Right renal pelvis (tissue), 4 donors: ENCODE measurements at places on chromosomes 2 and 18.

DNA sequence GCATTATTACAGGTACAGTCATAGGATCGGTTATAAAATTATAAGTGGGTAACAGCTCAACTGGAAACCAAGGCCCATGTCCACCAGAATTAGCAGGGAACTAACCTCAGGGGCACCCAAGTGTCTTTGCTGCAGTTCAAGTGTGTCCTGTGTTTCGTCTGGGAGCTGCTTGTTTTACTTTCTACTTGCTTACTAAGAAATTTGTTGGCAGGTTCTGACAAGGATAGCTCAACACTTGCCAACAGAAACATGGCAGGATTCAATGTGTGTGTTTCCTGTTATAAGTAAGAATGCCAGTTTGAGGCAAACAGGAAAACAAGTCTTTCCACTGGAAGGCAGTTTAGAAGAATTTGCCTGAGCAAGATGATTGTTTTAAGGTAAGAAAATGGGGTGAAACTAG lies 104.5 kb downstream of the EPHA4 start:
- no peak for DNase-seq

- DNase-seq = no peak
Observed at GRCh38 chr2:133421516-133422324, 146.5 kb downstream of the NCKAP5 start.

DNA sequence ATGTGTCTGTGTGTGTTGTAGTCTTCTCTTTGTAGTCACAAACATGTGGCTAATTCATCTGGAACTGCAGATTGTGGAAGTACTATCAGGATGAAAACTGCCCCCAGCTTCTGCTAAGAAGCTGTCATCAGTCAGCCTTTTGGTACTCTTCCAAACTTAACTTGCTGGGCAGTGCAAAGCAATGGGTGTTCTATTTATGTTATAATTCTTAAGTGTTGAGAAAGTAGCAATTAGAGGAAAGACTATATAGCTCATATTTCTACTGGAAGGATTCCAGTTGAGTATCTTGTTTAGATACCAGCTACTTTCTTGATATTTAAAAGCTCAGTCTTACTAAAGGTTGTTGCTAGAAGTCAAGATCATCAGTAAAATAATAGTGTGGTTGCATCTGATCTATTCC lies 52.1 kb downstream of the SLC38A11 start:
- no peak for DNase-seq

DNA sequence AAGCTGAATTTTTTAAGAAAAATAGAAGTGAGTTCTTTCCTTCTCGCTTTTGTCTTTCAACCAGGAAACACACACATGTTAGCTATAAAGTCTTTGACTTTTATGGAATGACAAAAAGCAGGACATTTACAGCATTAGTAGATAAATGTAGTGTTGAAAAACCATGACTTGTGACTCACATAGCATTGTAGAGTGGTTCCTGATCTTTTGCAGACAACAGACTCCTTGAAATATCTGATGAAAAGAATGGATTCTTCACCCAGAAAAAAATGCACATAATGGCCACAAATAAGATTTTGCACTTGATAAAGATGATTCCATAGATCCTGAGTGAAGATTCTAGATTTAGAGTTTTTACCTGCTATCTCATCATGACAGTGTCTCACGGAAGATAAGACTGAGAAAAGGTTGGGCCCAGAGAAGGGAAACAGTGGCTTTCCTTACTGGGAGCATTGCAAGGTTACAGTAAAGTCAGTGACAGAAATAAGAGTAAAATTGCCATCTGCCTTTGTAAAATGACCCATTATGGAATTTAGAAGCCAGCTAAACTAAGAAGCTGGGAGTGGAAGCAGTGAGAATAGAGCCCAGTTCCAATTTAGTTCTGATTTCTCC lies 14.0 kb downstream of the SMARCAL1 start:
- DNase-seq = no peak

- DNase-seq = no peak
Observed at GRCh38 chr2:34492561-34493455, 893.7 kb upstream of the FAM98A start.

GRCh38 chr18:72630991-72631390 lies 86.8 kb upstream of the CBLN2 start:
- no peak for DNase-seq

DNA sequence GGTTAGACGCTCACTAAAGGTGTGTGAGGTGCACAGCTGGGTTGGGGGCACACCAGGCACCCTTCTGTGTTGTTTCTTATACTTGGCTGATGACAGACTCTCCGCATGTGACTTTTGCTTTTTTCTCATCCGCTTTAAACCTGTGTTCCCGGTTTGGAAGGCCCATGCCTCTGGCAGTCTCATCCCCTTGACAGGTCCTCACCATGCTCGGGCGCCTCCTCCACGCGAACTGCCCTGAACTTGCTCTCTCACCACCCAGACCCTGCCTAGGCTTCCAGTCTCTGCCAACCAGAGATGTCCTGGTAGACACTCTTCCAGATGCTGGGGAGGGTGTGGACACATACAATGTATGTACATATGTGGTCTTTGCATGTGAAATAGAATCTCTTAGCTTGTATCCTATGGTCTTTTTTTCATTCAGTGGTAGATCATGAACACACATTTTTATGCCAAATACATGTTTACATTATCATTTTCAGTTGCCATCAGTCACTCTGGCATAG lies 79.8 kb downstream of the LIMS1 start:
- DNase-seq = no peak

- DNase-seq = no peak
Observed at GRCh38 chr2:42340045-42340937, 20.7 kb downstream of the COX7A2L start.

DNA sequence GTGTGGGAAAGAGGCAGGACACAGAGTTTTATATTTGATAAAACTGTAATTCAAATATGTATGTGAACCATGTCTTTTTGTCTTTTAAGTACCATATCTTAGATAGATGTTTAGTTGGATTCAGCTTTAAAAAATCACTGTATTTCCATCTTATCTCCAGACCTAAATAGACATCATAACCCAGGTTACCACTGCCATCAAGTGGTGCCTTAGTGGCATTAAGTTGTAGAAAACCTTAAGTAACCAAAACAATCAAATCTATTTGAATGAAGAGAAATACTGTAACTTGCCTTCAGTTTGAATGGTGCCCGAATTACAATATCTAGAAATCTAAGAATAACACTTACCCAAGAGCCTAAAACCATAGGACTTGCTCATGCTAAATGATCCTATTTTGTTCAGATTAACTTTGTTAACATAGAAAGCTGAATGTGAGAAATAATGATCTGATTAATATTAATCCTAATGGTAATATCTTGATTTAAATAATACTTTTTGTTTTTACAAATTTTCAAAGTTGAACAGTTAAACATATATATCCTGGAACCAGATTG lies 92.5 kb upstream of the MAP2 start:
- DNase-seq = peak; percentile 8

DNA sequence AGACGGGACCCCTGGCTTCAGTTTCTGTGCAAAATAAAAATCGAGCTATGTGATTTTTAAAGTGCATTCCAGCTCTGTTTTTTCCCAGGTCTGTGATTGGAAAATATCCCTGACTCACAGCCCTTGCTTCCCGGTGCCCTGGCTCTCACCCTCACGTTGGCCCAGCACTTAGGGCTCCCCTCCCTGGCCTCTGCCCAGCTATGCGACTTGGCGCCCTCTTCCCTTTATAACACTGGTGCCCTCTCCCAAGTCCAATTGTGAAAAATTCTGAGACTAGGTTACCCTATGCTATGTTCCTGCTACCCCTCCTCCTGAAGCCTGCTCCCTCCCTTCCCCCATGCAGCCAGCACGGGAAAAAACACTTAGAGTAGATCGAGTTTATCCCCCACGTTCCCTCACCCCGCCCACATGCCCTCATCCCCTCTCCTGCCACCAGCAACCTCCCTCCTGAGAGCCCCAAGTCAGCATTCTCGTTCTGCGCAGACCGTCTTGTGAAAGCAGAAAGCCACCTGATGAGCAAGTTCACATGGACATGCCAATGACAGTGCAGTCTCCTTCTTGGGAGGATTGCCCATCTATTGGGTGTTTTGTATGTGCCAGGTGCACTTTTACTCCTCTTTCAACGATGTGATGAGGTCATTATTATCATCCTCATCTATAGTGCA lies 228.8 kb downstream of the VAPA start:
- DNase-seq = no peak

DNA sequence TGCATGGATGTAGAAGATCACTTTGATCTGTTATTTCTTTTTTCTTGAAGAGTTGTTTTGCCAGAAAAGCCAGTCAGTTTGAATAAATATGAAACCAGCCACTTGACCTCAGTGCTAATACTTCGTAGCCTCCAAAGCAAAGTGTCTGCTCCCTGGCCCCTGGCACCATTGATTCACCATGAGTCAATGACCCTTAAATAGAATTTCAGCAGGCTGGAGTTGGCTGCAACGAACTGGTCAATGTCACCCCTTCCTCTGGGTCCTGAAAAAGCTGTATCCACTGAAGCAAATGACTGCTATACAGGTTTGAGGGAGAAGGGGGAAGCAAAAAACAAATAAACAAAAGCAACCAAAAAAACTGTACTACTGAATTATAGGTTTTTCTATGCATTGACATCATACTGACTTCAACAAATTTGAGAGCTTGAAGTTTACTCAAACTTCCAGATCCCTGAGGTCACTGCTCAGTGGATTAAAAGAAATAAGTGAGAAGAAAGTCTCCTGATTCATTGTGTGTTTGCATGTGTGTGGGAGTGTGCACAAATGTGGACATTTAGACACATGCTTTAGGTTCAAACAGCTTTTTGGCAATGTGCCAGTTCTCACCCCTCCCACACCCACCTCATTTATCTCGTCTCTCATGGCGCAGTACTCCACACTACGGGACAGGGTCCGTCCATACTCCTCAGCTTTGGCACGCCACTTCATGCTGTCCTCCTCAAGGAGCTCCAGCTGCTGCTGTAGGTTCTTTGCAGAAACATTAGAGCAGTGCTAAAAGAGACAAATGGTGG lies 58.1 kb upstream of the TTN start:
- DNase-seq = peak; percentile 12

- DNase-seq = no peak
Observed at GRCh38 chr2:220455351-220455990, 828.0 kb downstream of the SLC4A3 start.

GRCh38 chr2:1588051-1588977 lies 156.0 kb downstream of the PXDN start:
- DNase-seq = no peak

- DNase-seq = no peak
Observed at GRCh38 chr2:19607400-19607799, 249.0 kb upstream of the OSR1 start.

- DNase-seq = no peak
Observed at GRCh38 chr18:55337908-55338521, 250.0 kb downstream of the TCF4 start.

GRCh38 chr2:66547118-66547517 lies 112.2 kb downstream of the MEIS1 start:
- DNase-seq = no peak

- no peak for DNase-seq
Observed at GRCh38 chr2:33342171-33342570, 134.3 kb upstream of the RASGRP3 start.

DNA sequence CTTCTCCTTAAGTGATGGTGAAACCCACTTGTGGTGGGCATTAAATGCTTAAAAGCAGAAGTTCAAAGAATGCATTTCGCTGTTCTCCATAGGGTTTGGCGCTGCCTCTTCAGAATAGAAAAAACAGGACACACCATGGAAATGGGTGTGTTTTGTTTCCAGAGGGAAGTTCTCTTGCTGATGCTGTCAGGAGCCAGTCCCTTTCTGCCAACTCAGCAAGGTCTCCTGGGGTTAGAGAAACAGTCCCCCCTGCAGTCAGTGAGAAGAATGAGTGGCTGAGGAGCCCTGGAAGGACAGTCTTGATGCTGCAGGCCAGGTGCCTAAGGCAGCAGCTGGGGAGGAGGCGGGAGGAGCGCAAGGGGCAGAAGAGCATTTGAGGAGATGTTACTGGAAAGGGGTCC lies 37.8 kb upstream of the ASAP2 start:
- DNase-seq = no peak

DNA sequence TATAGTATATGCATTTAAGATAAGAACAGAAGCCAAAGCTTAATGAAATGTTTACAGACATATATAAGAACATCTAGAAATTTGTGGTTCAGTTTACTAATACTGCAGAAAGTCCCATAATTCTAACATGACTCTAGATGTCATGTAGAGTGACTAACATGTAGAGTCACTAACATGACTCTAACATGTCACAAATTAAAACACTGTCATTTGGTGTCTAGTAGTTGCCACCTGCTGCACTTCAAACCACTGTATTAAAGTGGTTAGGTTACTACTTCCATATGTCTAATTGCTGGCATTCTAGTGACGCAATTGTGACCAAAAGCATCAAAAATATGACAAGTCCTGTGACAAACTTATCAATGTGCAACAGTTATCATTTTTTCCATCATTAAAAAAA lies 100.2 kb upstream of the WDR75 start:
- no peak for DNase-seq

- DNase-seq = no peak
Observed at GRCh38 chr2:128425216-128425615, 106.5 kb upstream of the HS6ST1 start.

DNA sequence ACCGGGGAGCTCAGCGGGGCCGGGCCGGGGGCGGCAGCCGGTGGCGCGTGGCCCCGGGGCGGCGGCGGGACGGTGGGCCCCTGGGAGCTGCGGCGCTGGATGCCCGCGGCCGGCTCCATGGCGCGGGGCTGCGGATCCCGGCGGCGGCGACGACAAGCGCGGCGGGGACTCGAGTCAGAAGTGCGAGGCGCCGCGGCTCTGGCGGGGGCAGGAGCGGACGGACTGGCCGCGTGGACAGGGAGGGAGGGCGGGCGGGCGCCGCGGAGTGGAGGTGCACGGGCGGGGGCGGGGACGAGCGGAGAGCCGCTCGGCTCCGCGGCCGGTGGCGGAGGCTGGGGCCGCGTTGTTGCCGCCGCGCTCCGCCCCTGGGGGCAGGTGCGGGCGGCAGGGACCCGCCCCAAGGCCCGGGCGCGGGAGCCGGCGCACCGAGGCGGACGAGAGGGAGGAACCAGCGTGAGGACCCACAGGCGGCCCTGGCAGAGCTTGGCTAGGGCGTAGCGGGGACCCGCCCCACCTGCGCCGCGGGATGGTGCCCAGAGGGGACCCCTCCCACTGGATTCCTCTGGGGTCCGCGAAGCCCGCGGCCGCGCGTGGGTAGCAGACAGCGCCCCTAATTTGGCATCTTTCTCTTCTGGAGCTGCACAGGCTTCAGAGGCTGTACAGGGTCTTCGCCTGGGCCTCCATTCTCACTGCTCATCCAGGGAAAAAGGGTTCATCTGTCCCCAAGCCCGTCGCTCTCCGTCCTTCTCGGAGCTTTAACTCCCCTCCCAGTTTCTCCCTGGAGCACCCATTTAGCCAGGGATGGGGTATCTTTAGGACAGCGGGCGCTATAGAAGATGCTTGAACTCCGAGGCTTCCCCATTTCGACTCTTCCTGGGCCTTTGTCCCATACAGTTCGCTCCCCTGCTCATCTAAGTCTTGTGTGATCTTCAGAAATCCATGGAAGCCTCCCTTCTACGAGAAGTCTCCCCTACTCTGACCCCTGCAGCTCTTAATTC lies at the start of gene TMEM163:
Gene TMEM163 (minus strand): TSS at position 184 of the 998 bp plus-strand sequence.
- DNase-seq = no peak
